Heart left ventricle (tissue), 16 donors: ENCODE measurements at places on chromosomes 2 and 18.

DNA sequence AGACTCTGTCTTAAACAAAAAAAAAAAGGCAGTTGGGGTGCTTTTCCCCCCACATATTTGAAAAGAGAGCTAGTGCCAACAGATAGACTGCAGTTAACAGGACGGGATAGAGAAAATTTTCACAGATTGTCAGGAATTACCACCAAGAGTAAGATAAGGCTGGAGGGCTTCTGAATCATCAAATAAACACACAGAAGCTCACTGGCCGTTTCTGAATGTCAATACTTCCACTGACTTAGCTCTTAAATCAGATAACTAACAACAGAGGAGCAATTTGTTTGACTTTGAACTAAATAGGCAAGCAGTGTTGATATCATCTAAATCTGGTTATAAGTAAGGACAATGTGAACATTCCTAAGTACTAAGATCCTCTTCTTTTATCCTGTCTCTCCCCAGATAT lies 34.7 kb downstream of the PIEZO2 start:
- DNase-seq = no peak

DNA sequence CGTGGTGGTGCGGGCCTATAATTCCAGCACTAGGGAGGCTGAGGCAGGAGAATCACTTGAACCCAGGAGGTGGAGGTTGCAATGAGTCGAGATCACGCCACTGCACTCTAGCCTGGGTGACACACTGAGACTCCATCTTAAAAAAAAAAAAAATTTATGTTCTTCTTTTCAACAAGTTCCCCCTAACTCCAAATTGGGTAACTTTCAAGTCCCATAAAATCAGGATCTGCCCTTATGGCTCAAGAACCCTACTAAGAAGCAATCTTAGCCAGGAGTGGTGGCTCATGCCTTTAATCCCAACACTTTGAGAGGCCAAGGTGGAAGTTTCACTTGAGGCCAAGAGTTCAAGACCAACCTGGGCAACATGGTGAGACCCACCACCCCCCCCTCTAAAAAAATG lies 30.3 kb upstream of the TLK1 start:
- DNase-seq = no peak

DNA sequence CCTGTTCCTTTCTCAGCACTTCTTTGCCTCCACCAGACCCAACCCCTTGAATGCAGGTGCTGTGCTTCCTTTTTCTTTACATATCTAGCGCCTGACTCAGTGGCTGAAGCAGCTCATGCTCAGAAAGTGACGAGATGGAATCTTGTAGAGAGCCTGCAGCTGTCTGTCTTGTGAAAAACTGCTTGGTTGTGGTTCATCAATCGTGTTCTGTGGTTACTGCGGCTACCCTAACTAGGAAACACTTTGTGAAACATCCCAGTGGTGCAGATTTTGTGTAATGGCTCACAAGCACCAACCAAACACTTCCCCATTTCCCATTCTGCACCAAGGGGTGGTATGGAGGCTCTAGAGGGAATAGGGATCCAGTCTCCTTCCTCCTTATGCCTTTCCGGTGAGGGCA lies 307.2 kb upstream of the MMADHC start:
- DNase-seq = no peak

- DNase-seq = no peak
These were observed 258.5 kb downstream of the PTGR3 start for GRCh38 chr18:74950479-74950878.

GRCh38 chr2:54262015-54262765 lies 6.2 kb upstream of the TSPYL6 start:
- no peak for DNase-seq

DNA sequence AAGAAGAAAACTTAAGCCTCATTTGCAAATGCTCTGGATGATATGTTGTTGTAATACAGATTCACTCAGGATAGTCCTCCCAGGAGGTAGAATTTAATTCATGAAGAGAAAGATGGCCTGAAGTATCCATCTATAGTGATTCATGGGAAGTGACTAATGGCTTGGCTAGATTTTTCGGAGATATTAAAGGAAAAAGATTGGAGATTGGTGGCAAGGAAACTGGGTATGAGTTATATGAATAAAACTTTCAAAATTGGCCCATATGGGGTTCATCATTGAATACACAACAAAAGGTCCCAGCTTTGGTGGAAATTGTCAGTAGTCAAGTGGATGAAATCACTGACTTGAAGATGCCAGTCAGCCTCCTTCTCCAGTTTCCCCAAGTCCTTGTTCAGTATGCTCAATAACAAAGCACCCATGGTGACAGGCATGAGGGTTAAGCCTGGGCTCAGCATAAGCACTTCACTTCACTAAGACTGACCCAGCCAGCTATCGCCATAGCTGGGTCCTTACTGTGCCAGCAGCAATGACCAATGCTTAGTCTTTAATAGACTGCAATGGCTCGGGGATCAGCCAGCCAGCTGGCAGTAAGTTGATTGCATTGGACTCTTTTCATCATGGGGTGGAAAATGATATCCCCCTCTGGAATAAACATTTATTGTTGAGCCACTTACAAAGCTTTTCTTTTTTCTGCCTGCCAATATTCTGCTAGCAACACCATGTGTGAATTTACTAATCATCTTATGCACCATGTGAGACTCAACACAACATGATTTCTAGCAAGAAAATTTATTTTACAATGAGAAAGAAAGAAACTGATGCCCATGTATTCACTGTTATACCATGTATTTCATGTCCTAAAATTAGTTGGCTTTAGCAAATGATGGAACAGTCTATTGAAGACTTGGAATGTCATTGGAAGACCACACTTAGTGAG lies 176.6 kb upstream of the TACR1 start:
- no peak for DNase-seq
